ENCODE measurements at places on chromosomes 12 and 14.
A peak's percentile ranks its signal among the peaks of the same experiment; 100 is the strongest.

- DNase-seq = no peak
These were observed 127.0 kb downstream of the ERC1 start for GRCh38 chr12:1117970-1118563.

- no peak for DNase-seq
These were observed 60.8 kb downstream of the ARHGAP5 start for GRCh38 chr14:32137892-32138291.

- no peak for DNase-seq
These were observed 6.5 kb downstream of the EPS8 start for GRCh38 chr12:15782667-15783066.

DNA sequence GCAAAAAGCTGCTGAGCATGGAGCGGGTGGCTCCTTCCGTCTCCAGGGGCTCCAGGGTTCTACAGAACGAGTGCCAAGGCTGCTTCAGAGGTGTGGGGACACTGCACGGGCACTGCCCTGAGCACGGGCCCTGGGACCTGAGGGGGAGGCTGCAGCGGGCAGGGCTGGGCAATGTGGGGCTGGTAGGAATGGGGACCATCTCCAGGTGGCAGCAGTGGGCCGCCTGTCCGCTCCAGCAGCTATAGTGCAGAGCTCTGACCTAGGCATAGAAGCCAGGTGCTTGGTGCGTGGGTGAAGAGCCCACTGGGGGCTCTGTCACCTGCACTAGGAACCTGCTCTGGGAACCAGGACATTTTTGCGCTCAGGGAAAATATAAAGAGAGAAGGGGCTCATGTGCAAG is 22.3 kb downstream of the HDAC7 start:
- DNase-seq = no peak

- DNase-seq = peak; percentile 74
These were observed 137.4 kb upstream of the C14orf180 start for GRCh38 chr14:104442107-104442551.

- peak; percentile 71 for DNase-seq
These were observed 20.4 kb downstream of the CCDC88C start for GRCh38 chr14:91396959-91397815.

DNA sequence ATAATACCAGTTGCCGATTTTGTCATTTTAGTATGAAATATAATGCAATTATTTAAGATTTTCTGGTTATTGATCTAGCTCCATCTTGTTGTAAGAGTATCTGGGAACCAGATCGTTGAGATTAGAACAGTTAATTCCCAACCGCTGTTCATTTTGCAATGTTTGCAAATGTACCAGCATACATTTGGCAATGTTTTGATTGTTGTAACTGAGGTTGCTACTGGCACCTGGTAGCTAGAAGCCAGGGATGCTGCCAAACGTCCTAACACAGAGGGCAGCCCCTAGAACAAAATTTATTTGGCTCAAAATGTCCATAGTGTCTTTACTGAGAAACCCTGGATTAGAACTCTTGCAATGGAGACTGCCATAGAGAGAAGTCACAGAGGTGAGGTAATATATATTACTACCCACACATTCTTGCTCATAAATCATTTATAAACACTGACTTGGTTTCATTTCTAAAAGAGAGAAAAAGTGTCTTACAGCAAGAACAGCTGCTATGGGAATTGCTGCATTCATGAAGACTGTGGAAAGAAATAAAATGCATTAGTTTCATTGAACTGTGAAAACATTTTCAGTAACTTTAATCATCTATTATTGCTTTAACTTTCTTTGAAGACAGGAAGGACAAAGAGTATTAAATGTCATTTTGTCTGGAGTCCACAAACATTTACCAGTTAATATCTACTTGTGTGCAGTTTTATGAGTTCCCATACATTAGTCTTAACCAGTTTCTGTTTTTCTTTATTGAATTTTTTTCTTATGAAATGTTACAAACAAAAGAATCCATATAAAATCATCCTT is 46.2 kb downstream of the ABCC9 start:
- DNase-seq = no peak

DNA sequence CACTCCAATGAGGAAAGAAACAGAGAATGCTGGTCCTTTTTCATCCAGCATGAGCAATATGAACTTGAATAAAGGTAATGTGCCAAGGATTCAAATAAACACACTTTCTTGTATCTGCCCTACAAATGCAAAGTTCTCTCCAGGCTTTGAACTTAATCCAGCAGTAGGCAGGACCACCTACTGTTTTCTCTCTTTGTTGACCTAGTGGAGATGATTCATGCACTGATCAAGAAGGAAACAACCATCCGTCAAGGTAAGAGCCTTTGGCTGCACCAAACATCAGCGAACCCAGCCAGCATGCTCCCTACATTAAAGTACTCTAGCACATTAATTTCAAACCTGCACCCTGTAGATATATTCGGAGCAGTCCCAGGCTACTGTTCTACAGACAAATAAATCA is 489.3 kb downstream of the GALC start:
- no peak for DNase-seq

DNA sequence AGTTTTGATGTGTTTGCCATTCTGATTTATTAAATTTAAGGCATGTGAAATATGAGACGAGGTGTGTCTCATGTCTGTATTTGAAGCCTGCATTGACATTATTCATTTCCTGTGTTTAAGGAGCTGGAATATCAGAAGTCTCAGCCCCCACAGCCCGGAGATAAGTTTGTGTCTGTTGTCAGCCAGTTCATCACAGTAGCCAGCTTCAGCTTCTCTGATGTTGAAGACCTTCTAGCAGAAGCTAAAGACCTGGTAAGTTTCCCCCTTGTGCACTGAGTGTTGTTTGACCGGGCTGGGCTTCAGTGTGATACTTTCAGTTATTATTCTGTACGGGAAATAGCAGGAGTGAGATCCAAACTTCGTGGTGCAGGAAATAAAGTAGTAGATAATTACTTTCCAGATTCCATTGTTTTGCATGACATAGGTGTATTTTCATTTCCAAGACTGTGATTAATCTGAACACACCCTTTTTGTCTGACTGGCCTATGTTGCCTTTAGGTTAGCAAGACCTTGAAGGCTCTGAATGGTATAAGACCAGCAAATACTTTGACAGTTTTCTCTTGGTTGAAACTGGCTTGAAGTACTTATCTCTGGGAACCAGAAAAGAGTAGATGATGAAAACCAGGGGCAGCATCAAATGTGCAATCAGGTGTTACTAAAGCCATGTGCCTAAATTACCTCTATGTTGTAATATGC is 101.5 kb downstream of the GPR135 start:
- no peak for DNase-seq
